ENCODE measurements at places on chromosomes 2 and 18.

DNA sequence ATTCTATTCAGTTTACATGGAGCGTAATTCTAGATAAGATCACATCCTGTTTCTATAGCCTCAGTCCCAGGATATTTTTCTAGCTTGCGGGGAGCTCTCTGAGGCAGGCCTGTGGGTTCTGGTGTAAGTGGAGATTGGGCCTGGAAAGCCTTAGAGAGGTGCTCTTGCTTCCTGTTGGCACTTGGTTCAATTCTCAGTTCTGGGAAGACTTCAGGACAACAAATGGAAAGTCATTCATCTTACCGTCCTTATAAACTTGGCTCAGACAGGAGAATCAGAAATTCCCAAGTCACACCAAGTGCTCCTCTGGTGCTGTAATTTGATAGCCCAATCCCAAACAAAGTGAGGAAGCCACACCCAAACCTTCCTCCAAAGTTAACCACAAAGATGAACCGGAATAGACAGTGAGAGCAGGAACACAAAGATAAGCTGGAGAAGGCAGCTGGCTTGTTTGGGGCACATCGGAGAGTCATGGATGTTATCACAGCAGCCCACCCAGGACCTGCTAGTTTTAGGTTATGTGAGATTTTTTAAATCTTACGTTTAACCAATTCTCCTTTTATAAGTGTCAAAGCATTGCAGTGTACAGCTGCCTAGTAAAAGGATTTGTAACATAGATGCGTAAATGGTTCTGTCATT is 144.3 kb upstream of the MAP3K20 start:
- peak; percentile 15 for DNase-seq

DNA sequence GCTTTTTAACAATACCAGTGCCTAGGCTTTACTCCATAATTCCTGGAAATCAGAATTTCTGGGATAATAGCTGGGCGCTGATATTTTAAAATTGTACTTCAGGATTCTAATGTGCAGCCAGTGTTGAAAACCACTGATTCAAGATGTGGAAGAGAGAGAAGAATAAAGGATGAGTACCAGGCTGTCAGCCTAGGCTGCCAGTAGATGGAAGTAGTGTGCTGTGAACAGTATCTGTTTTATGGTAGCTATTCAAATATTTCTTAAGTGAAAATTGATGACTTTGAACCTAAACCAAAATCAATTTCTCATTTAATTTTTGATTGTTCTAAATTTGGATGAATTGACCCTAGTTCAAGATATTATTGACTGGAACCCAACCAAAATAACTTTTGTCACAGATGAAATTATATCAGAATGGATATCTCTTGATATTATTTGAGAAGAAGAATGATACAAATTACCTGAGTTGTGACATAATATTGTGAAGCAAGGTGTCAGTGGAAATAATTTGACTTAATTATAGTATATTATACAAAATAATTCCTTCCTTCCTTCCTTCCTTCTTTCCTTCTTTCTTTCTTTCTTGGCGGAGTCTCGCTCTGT is 88.0 kb downstream of the COMMD1 start:
- DNase-seq, result peak; percentile 55

DNA sequence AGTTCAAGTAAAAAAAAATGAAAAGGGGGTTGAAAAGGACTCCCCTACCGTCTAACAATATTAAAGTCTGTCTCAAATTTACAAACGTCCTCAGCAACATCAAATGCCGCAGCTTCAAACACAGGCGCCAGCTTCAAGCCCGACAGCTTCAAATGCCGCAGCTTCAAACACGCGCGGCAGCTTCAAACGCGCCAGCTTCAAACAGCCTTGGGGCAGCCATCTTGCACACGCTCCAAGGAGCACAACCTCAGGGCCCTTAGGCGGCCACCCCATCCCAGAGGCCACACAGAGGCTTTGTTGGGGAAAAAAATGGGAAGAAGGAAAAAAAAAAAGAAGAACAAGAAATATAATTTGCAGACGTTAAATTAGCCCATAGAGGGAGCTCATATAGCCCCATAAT is 244.4 kb upstream of the VRK2 start:
- peak; percentile 19 for DNase-seq

- DNase-seq, result no peak
These were observed 150.8 kb downstream of the PTRHD1 start for GRCh38 chr2:24642351-24642750.

- DNase-seq, result no peak
These were observed 49.3 kb downstream of the TRAF3IP1 start for GRCh38 chr2:238369591-238370040.

GRCh38 chr18:78191276-78191675 is 788.3 kb upstream of the SALL3 start:
- DNase-seq, result no peak

DNA sequence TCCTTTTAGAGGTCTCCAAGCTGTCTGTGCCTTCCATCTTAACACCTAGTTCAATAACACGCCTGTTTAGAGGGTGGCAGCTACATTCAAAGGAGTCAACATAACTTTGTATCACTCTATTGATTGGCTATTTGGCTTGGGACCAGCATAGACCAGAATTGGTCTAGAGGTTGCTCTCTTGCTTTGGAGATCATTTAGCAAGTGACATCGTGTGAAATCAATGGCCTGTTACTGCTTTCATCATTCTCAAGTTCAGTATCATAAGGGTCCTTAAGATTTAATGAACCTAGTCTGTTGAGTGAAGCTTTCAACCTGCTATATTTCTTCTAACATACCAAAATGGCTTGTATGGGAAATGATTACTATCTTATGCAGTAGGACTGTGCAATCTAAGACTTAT is 768.2 kb downstream of the NRXN1 start:
- DNase-seq, result no peak

- DNase-seq, result no peak
These were observed 73.8 kb upstream of the NABP1 start for GRCh38 chr2:191604154-191604553.

- no peak for DNase-seq
These were observed 52.7 kb upstream of the BOD1L2 start for GRCh38 chr18:57094175-57094574.

- no peak for DNase-seq
These were observed 702.6 kb upstream of the LRRTM1 start for GRCh38 chr2:81007104-81007503.

DNA sequence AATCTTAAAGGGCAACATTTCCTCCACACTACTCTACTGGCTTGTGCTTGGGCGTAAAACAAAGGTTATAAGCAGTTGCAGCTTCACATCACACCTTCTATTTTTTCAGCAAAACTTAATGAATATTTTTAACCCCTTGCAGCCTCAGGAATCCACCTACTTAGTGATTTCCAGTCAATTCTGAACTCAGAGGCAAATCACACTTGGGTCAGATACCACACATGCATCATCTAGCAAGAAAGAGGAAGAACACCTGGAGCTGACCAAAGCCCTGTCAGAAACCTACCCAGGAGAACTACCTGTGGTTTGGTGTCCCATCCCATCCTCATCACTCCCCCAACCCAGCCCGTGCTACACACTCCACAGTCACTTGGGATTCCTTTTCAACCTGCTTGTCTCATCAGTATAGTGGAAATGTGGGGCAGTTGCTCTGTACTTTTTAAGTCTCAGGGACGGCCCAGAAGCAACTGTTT is 25.5 kb downstream of the PIAS2 start:
- no peak for DNase-seq

DNA sequence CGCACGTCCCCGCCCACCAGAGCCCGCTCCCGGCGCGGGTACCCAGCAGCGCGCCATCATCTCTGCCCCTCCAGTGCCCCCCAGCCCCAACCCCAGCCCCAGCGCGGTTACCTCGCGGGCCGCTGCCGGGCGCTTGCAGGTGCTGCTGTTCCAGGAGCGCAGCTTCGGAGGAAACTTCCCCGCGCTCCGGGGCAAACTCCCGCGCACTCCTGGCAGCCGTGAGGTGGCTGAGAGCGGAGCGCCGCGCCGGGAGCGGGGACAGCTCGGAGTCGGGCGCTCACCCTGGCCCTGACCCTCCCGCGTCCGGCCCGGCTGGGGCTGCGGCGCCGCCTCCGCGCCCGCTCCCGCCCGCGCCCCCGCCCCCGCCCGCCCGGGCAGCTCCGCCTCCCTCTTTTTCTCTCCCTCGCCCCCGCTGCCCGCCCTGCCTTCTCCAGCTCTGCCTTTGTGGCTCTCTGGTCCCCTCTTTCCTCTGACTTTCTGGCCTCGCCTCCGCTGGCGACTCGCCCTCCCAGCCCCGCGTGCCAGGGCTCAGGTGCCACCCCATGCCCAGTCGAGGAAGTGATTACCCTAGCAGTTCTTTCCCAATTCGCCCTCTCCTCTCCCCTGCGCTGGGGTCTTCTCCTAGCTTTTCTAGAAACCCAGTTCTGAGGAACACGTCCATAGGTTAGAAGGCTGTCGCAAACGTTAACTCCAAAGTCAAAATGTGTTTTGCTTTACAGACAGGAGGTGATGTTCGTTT is at the start of gene CHST9:
CHST9 (minus strand) TSS at position 284 of the 739 bp plus-strand sequence. CDS start 42,499 bp downstream, outside the sequence.
- no peak for DNase-seq

DNA sequence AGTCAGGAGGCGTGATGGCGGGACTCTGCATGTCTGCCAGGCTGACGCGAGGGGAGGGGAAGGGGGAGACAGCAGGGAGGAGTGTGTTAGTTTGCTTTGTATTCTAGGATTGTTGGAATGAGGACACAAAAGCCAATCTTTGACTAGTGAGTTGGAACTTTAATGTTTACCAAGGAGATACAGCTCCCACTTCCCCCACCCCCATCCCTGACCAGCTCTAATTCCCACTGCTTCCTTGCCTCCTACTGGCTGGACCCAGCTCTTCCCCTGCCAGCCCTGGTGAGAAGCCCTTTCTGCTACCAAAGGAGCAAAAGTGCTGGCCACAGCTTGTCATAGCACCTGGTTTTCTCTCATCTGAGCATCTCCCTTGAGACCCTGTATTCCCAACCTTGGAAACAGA is 84.5 kb downstream of the CELF4 start:
- DNase-seq, result no peak

- no peak for DNase-seq
These were observed 905 bp upstream of the NUP35 start for GRCh38 chr2:183123117-183123958.

DNA sequence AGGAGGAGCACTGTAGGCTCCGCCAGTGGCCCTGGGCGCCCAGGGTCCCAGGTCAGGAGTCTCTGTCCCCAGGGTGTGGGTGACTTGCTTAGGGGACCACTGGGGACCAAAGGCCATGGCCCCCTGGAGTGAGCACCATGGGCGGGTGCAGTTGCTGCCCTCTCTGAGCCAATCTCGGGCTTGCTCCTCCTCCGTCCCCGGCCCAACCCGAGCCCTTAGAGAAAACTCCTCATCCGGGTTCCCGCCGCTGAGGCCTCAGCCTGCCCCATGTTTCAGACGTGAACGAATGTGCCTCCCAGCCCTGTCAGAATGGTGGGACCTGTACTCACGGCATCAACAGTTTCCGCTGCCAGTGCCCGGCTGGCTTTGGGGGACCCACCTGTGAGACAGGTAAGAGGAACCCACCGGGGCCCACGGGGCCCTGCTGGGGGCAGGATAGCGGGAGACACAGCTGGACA is 38.6 kb downstream of the SNED1 start:
- no peak for DNase-seq

DNA sequence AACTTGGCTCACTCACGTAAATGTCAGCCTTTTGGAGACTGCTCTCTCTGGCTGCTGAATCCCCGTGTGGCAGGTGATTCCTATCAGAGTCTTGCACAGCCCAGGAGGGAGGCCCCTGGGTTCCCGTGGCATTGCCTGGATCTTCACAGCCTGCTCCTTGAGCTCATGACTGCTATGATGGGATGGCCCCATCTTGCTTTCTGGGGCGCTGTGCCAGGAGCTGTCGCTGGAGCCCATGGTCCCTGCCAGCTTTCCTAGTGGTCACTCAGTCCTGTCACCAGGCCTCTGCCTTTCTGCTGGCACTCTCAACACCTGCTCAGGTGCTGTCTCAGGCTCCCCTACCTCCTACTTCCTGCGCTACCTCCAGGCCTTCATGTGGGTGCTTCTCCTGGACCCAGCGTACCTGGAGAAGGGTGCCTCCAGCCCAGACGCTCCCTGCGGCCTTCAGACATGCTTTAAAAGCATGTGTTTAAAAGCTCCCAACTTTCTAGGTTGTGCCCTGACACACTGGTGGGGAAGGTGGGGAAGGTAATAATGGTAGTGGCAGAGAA is 110.1 kb downstream of the MCFD2 start:
- DNase-seq, result no peak

GRCh38 chr2:164523009-164523408 is 98.3 kb downstream of the GRB14 start:
- DNase-seq, result peak; percentile 75

- DNase-seq, result peak; percentile 56
These were observed 27.0 kb downstream of the DNMT3A start for GRCh38 chr2:25314514-25315315.

DNA sequence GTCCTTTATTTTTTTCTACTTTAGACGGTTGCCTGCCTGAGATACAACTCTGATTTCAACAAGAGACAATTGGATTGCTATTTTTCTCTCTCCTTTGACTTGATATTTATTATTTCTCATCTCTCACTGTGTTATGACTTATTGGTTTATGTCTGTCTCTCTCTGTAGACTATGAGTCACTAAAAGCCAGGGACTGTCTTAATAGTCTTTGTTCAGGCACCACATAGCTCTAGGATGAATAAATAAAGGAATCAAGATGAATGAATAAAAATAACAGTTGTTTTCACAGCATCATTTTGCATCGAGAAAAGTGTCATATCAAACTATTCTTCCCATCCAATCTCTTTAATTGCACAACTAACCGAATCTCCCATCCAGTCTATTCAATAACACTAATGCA is 31.4 kb upstream of the CD28 start:
- peak; percentile 69 for DNase-seq

GRCh38 chr2:13791019-13791547 is 841.4 kb upstream of the LRATD1 start:
- no peak for DNase-seq

DNA sequence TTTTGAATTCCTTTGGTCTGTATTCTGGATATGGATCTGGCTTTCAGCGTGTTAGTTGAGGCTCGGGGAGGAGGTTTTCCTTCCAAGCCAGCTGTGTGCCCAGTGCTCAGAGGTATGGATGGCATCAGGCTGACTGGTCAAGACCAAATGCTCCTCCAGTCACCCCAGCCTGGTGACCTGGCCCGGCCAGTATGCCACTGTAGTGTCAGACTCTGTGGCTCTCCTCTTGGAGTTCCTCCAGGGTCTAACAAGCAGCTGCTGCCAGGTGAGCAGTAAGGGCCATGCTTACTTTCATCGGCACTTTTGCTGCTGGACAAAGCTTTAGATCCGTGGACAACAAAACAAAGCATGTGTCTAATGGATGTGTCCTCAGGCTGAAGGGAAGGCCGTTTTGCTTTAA is 44.1 kb downstream of the CABLES1 start:
- no peak for DNase-seq

DNA sequence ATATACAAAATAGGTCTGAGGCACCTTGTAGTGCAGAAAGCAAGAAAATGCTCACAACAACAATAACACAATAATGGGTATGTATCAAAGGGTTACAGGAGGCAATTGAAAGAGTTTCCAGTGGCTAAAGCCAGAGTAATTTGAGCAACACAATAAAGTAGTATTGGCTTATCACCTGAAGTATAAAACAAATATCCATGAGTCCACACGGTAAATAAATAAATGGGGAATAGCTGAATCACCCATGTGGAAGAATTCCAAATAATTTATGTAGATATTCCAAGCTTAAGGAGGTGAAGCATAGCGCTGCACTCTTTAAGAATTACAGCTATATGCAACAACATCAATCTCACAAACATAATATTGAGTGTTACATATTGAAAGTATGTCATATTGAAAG is 110.8 kb downstream of the AFF3 start:
- no peak for DNase-seq
